NCI-H2081 (cell line): ENCODE measurements at places on chromosomes 2 and 18.

- DNase-seq = no peak
These were observed 64.7 kb upstream of the TTC39C start for GRCh38 chr18:23949863-23950262.

DNA sequence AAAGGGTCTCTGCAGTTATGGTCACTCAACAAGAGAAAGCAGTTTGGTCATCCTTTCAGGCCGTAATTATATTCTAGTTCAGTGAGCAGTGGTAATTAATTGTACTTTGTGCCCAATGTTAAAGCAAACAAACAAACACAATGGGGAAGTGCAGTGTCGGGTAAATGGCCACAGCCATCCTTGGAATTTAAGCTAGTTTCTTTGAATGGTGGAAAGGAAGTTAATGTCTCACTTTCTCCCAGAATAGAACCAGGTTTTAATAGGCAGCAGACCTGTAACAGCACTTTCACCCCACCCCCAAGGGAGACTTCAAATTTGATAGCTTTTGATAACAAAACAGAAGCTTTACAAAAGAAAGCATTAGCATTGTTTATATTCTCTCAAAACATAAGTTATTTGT, 20.0 kb upstream of the ITGAV start:
- DNase-seq = peak; percentile 43

- no peak for DNase-seq
These were observed 137.9 kb upstream of the CXCR4 start for GRCh38 chr2:136255648-136256461.

DNA sequence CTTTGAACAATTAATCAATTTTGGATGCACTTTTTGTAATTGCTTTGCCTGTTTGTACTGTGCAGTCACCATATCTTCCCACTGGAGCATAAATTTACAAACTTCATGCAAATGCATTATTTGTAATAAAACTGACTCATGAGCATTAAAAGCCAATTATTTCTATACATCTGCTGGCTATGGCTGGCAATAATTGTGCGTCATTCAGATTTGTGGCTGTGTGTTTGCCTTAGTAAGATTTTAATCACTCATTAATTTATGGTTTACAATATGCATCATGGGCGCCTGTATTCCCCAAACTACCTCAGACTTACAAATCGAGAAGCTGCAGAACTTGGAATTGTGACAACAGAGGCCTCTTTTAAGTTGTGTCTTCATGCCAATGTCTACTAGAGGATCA, 132.4 kb upstream of the TRIB2 start:
- no peak for DNase-seq

GRCh38 chr18:22831441-22831904, 101.7 kb upstream of the RBBP8 start:
- DNase-seq = no peak

GRCh38 chr2:42764096-42764495, at the start of gene OXER1:
Gene OXER1, minus strand, starts transcription at chr2:42764135. Its CDS starts 73 bp downstream, at chr2:42764062.
- DNase-seq = no peak

DNA sequence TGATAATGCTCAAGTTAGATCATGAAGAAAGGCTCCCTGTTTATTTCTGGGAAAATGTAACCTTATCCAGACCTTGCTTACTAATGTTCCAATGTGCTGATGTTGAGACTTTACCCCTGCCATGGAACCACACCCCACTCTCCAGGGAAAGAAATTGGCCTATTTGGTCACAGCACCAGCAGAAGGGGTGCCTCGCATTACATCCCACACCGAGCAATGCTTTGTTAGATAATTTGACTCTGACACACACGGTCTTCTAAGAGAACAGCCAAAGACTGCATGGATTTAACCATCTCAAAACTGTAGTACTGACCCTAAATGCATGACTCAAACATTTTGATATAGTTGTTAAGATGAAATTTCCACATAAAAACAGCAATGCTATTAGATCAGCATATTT, 152.1 kb upstream of the CCDC150 start:
- no peak for DNase-seq

DNA sequence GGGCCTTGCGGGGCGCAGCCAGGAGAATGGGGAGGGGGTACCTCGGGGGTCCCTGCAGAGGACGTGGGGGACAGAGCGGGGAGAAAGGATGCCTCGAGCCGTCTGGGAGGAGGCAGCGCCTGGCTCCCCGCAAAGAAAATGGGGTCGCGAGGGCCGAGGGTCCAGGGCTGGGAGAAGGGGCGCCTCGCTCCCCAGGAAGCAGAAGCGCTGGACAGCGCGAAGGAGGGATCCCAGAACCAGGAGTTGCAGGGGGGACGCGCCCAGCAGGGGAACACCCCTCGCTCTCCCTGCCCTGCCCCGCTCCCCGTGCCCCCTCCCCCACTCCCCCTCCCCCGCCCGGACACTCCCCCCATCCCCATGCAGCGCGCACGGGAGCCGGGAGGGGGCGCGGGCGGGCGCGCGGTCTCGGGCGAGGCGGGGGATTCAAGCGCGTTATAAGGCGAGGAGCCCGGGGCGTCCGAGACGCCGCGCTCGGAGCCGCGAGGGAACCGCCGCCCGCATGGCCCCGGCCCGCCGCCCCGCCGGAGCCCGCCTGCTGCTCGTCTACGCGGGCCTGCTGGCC, at the start of gene ERFE:
Gene ERFE (plus strand): TSS at position 462 of the 562 bp plus-strand sequence. CDS start 38 bp downstream, at position 500.
- DNase-seq = peak; percentile 14

DNA sequence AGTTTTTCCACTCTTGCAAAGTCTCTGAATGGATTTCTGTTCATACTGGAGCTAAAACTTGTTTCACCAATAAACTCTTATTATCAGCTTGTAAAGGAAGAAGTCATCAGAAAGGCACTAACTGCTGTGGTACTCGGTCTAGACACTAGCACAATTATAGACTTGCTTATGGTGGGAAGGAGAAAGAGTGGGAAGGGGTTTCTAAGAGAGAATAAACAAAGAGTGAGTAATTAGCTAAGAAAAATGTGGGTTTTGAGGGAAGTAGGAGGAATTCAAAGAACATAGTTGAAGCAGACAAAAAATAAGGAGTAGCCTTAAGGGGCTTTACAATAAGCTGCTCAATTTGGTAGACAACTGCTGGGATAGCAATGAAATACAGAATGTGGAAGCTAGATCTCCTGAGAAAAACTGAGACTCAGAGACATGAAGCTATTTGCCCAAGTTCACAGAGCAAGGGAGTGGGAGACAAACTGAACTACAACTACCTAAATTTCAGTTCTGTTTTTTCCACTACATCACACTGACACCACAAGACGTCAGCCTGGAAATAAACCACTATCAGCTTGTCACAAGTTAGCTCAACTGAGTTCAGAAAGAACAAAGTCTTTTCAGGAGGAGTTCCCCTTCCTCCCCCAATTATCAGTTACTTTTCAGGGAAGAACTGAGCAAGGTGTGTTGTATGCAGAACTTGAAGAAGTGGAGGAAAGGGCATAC, 59.7 kb downstream of the MAP4K3 start:
- no peak for DNase-seq

DNA sequence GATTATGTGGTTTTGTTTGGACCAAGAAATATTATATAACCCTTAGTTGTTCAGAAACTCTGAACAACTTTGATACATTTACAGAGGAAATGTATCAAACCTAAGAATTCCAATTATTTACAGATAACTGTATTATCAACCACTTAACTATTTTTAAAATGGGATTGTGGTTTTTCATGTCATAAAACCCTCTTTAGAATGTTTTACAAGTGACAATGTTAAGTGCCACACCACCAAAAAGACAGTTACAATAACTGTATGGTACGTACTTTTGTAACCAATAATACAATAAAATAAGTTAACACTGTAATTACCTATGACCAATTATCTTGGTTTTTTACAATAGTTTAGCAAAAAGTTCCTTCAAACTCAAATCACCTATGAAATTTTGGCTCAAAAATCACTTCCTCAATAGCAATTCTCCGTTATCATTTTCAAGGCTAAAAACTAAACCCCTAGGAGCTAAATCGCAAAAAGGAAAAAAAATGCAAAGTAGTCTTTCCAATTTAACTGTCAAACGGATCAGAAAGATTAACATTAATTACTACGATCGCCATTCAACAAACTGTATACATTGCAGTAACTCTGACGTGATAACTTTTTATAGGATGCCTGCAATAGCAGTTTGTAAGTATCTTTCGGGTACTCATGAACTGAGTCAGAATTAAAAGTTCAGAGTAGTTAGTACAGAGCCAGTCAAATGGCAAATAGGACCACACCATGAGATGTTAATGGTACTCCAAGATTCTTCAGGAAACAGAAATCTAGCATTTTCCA, 1.5 kb downstream of the ROCK1 start:
- no peak for DNase-seq

GRCh38 chr18:62490967-62491695, 31.7 kb upstream of the ZCCHC2 start:
- DNase-seq = no peak

DNA sequence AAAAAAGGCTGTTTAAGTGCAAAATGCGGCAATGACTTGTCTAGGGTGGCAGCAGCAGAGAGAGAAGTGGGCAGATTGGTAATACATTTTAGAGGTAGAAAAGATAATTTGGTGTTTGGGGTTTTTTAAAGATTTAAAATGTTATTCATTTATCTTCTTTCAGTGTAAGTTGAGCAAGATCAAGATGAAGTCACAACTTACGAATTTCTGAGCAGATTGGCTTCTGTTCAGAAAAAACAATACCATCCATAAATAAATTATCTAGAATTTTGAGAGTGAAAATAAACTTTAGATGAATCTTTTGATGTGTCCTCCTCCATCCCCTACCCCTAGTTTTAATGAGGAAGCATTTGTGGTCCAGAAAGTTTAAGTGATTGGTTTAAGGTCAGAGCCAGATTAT, 47.9 kb upstream of the FAM171B start:
- DNase-seq = no peak

DNA sequence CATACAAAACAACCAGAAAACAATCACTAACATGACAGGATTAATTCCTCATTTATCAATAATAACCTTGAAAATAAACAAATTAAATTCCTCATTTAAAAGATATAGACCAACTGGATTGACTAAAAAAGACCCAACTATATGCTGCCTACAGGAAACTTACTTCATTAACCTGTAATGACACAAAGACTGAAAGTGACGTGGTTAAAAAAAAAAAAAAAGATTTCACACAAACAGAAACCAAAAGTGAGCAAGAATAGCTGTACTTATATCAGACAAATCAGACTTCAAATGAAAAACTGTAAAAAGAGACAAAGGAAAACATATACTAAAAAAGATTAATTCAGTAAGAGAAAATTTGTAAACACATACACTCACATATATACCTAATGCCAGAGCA, 201.2 kb downstream of the CCDC178 start:
- DNase-seq = no peak

DNA sequence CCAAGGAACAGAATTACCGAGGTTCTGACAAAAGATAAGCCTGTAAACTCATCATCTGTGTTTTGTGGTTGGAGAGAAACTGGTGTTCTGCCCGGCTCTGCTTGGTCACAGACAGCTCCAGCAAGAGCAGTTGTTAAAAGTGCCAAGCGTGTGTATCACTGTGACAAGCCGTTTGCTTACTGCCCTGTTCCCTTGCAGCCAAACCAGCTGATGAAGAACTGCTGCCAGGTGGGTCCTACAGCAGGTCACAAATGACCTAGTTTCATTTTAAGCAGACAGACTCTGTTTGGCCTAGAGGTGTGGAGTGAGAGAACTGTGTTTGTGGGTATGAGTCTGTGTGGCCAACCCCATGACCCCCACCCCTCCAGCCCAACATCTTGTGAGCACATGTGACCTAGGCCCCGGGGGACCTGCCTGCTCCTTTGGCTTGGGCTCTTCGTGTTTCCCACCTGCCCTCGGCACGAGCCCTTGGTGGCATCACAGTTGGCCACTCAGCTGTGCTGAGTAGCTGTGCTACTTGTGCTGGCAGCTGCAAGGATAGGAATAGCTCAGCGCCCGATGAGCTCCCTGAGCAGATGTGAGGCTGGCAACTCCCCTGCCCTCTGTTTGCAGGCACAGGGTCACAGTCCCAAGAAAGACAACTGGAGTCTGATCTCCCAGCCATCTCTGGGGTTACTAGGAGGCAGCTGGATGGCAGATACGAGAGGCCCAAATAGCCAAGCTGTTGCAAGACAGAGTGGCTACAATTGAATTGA, 9.7 kb downstream of the OXER1 start:
- DNase-seq = no peak

GRCh38 chr18:61854578-61855448, 38.0 kb downstream of the RNF152 start:
- DNase-seq = peak; percentile 13

- DNase-seq = no peak
These were observed 41.8 kb downstream of the RAPGEF4 start for GRCh38 chr2:172777431-172777830.

DNA sequence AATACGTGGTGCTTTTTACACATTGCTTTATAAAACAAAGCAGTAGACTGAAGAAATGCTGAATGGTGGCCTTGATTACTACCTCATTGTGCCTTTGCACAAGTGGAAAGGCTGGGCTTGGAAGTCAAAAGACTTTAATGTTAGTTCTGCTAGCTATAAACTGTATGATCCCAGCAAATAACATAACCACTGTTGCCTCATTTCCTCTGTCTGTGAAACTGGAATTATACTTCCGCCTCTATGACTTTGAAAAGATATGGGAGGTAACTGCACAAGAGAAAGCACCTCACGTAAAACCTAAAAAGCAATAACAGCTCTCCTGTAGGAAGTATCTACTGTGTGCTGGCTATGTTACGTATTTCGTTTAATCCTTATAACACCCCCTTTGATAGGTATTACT, 43.4 kb upstream of the DSC1 start:
- no peak for DNase-seq

DNA sequence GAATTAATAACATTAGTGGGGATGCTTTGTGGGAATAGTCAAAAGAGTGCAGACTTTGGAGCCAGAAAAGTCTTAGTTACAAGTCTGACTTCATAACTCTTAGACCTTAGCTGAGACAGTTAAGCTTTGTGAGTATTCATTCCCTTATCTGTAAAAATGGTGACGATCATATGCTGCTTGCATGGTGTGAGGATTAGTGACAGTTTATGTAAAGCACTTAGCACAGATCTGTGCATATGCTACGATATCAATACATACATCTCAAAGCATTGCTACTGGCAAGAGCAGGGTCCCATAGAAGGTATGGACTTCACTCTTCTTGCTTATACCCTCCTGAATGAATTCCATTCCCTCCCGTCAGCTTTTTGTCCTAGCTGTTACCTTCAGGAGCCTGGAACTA, 56.7 kb upstream of the LYPD6B start:
- DNase-seq = no peak

GRCh38 chr2:186748354-186748753, 54.5 kb downstream of the FAM171B start:
- no peak for DNase-seq

DNA sequence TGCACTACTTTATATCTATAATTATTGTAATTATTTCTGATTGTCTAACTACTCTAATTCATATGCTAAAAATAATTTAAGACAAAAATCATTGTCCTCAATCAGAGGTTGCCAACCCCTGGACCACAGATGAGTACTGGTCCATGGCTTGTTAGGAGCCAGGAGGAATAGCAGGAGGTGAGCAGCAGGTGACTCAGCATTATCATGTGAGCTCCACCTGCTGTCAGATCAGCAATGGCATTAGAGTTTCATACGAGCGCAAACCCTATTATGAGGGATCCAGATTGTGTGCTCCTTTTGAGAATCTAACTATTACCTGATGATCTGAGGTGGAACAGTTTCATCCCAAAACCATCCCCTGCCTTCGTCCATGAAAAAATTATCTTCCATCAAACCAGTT, 1434.4 kb downstream of the LRP1B start:
- no peak for DNase-seq
